ENCODE measurements at places on chromosomes 11 and 22. TPM values are rescaled to one million over a fixed set of nuclear protein-coding genes. Genes with fewer than 3 reads are reported as not detected.

BRD1 gene
- 49.4 TPM for total RNA-seq

P4HA3 gene
- not detected for total RNA-seq

HMGXB4 gene
- total RNA-seq = 17.9 TPM

PARVB gene
- total RNA-seq = 4.8 TPM

C11orf42 gene
- not detected for total RNA-seq

TEX54 gene
- total RNA-seq = not detected

OR2AG1 gene
- total RNA-seq = not detected

RASGRP2 gene
- 9.1 TPM for total RNA-seq

OR52E8 gene
- total RNA-seq = not detected

APOA1 gene
- 0.87 TPM for total RNA-seq

DNAJB7 gene
- total RNA-seq = not detected

GRCh38 chr22:23622634-23623033 is 9.5 kb downstream of the DRICH1 start:
- no peaks in the 10 kb centered on the region for H3K27me3 ChIP-seq
- no peaks in the 10 kb centered on the region for H3K4me1 ChIP-seq
- no peaks in the 10 kb centered on the region for H3K36me3 ChIP-seq
- H3K4me3 ChIP-seq = no peak overlapping the region
- no peak for DNase-seq

DNA sequence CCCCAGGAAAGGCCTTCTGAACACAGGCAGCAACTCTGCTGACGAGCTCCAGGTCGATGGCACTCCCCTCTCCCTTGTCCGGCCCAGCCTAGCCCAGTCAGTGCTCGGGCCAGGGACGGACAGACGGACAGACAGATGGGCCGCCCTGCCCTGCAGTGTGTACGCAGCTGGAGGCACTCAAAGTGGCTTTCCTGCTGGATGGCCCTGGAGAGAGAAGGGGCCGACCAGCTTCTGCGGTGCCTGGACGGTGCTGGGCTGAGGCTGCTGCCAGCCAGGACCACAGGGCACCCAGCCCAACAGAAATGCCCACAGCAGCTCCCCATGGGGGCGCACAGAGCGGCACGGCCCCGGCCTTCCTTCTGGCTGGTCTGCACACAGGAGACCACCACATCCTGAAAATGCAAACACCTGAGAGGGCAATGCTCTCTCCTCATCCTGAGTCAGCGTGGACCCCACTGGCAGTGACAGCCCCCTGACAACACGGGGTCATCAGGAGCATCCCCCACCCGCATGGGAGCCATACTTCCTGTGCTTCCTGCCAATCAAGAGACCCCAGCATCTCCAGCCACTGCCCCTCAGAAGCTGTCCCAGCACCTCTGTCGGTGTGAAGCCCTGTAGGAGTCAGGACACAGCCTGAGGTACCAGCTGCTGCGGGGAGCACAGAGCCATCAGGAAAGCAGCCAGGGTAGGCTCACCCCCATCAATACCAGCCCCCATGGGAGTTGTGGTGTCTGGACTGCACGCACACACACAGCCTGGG is 692 bp upstream of the MOB2 start:
- H3K27me3 ChIP-seq = no peaks in the 10 kb centered on the region
- peak overlapping the region; percentile 84 for H3K27ac ChIP-seq
- H3K4me3 ChIP-seq = no peak overlapping the region
- no peaks in the 10 kb centered on the region for H3K36me3 ChIP-seq
- H3K4me1 ChIP-seq = peaks cover 70% of the 10 kb centered on the region
- no peak for DNase-seq

DNA sequence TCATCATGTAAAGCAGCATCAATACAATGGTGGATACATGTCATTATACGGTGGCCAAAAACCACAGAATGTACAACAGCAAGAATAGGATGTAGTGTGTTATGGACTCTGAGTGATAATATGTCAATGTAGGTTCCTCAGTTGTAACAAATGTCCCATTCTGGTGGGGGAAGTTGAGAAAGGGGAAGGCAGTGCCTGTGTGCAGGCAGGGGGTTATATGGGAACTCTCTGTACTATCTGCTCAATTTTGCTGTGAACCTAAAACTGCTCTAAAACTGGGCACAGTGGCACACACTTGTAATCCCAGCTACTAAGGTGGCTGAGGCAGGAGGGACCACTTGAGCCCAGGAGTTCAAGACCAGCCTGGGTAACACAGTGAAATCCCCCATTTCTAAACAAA is 5.9 kb downstream of the CHKA start:
- H3K4me1 ChIP-seq = peaks cover 75% of the 10 kb centered on the region
- no peak for DNase-seq
- H3K27me3 ChIP-seq = no peaks in the 10 kb centered on the region
- H3K4me3 ChIP-seq = no peak overlapping the region
- H3K27ac ChIP-seq = peak overlapping the region; percentile 100

GRCh38 chr11:65766535-65766934 is 14.2 kb downstream of the AP5B1 start:
- no peak for DNase-seq
- H3K27me3 ChIP-seq = no peaks in the 10 kb centered on the region
- H3K27ac ChIP-seq = no peak overlapping the region
- no peaks in the 10 kb centered on the region for H3K36me3 ChIP-seq
- no peak overlapping the region for H3K4me3 ChIP-seq

DNA sequence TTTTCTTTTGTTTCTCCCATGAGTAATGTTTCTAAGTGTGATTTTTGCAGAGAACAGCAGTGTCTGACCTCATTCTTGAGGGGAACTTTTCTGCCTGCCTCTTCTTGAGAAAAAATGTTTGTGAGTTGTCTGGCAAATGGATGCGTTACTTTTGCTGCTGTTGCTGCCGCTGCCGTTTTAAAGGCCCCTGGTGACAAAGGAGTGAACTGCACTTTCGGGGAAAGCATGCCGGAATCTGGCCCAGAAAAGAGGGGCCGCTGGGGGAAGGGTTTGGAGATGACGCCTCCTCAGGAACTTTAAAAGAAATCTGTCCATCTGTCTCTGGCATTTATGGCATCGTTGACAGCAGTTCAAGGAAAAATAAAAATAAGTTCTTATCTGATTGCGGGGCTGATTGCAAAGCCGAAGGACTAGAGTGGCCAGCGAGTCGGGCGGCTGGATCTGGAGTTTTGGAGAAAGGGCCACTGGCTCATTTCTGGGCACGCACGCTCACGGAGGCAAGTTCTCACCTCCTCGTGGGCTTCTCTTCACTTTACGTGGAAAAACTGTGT is 16.5 kb downstream of the ZBTB16 start:
- H3K4me1 ChIP-seq = peaks cover 99% of the 10 kb centered on the region
- peaks cover 16% of the 10 kb centered on the region for H3K36me3 ChIP-seq

GRCh38 chr11:131370090-131370751 is at the start of gene NTM:
Gene NTM (plus strand): TSS chr11:131370615.
- H3K36me3 ChIP-seq = no peaks in the 10 kb centered on the region
- H3K4me3 ChIP-seq = peak within 1 kb of the TSS; percentile 28
- no peaks in the 10 kb centered on the region for H3K4me1 ChIP-seq
- DNase-seq = peak; percentile 44
- H3K27me3 ChIP-seq = peaks cover 33% of the 10 kb centered on the region
- H3K27ac ChIP-seq = no peak within 1 kb of the TSS

- no peaks in the 10 kb centered on the region for H3K27me3 ChIP-seq
- no peaks in the 10 kb centered on the region for H3K4me1 ChIP-seq
- H3K4me3 ChIP-seq = no peak overlapping the region
- H3K27ac ChIP-seq = no peak overlapping the region
- DNase-seq = no peak
- no peaks in the 10 kb centered on the region for H3K36me3 ChIP-seq
Measured at GRCh38 chr11:123841174-123841573, 35.0 kb upstream of the OR6M1 start.

- H3K36me3 ChIP-seq = no peaks in the 10 kb centered on the region
- H3K4me3 ChIP-seq = peak overlapping the region; percentile 82
- peak overlapping the region; percentile 2 for H3K27ac ChIP-seq
- DNase-seq = no peak
- H3K4me1 ChIP-seq = peaks cover 47% of the 10 kb centered on the region
Measured at GRCh38 chr11:110713449-110713776, 1.2 kb upstream of the ARHGAP20 start.

DNA sequence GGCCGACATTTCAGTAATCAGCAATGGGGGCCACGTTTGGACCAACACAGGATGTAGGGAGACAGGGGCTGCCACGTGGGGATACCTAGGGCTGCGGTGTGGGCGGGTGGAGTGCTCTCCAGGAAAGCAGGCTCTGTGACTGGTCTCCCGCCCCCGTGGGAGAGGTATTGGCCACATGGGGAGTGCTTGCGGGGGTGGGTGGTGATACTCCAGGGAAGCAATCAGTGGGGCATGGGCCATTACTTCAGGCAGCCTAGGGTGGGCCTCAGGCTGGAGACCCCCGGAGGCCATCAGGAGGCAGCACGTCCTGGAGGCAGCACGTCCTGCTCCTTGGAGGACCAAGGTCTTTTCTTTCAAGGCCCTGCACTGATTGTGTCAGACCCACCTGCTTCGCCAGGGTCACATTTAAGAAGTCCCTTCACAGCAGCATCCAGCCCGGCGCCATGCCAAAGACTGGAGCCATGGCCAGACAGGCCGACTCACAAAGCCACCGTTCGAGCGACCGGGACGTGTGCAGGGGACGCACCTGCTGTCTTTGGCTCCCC is 3.0 kb upstream of the MUC2 start:
- no peaks in the 10 kb centered on the region for H3K27me3 ChIP-seq
- H3K4me1 ChIP-seq = peaks cover 5% of the 10 kb centered on the region
- H3K36me3 ChIP-seq = no peaks in the 10 kb centered on the region

- H3K27ac ChIP-seq = no peak overlapping the region
- no peak overlapping the region for H3K4me3 ChIP-seq
- no peak for DNase-seq
- peaks cover 6% of the 10 kb centered on the region for H3K27me3 ChIP-seq
- H3K36me3 ChIP-seq = no peaks in the 10 kb centered on the region
- no peaks in the 10 kb centered on the region for H3K4me1 ChIP-seq
Measured at GRCh38 chr22:27019827-27020226, 362.4 kb downstream of the MIAT start.

DNA sequence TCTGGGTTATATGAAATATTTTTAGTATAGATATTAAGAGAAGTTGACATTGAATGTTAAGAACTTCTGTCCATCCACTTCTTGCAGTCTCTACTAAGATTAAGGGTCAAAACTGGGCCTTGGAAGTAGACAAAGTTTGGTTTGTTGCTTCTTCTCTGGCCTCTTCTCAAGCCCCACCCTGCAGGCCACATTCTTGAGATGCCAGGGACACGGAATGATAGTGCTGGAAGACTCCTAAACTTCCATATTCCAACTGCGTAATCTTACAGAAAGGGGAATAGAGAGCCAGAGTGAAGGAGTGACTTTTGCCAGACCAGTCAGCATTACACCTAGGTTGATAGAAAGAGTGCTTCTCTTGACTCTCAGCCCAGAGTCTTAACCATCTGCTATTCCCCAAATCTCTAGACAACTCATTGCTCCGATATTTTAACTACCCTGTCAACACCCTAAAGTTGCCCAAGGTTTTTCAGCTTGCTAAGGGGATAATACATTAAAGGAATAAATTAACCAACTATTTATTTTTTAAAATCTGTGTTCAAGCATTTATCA is 136.4 kb upstream of the SYN3 start:
- no peak overlapping the region for H3K27ac ChIP-seq
- no peak overlapping the region for H3K4me3 ChIP-seq
- no peak for DNase-seq
- no peaks in the 10 kb centered on the region for H3K36me3 ChIP-seq
- H3K27me3 ChIP-seq = no peaks in the 10 kb centered on the region
- no peaks in the 10 kb centered on the region for H3K4me1 ChIP-seq

GRCh38 chr11:34274712-34275398 is 83.0 kb downstream of the ABTB2 start:
- no peak overlapping the region for H3K4me3 ChIP-seq
- H3K27ac ChIP-seq = peak overlapping the region; percentile 70
- peaks cover 5% of the 10 kb centered on the region for H3K4me1 ChIP-seq
- H3K27me3 ChIP-seq = no peaks in the 10 kb centered on the region

DNA sequence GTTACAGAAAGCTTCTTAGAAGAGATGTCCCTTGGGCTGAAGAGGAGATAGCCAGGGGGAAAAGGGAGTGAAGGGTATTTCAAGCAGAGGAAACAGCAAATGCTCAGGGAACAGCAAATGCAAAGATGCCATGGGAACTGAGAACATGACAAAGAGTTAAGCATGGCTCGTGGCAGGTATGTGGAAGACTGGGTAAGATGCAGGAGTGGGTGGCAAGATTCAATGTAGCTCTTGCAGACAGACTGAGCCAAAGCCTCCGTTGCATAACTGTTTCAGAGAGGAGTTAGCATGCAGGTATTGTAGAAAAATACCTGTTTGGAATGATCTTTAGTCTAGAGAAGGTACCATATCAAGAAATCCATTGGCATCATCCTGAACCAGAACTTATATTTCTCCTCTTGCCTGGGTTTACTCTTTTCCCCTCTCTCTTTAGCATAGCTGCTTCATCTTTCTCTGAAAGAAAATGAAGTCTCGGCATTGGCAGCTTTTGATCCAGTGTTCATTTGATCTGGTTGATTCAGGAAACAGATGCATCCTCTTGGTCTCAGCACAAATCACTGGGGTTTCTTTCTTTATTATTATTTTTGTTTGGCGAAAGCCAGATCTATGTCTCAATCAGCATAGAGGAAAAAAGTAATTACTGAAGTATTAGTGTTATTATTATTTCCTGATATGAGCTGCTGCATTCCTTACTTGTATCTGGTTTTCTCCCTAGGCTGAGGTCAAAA is 41.7 kb upstream of the NUP160 start:
- H3K4me1 ChIP-seq = no peaks in the 10 kb centered on the region
- no peaks in the 10 kb centered on the region for H3K27me3 ChIP-seq
- no peak overlapping the region for H3K4me3 ChIP-seq

DNA sequence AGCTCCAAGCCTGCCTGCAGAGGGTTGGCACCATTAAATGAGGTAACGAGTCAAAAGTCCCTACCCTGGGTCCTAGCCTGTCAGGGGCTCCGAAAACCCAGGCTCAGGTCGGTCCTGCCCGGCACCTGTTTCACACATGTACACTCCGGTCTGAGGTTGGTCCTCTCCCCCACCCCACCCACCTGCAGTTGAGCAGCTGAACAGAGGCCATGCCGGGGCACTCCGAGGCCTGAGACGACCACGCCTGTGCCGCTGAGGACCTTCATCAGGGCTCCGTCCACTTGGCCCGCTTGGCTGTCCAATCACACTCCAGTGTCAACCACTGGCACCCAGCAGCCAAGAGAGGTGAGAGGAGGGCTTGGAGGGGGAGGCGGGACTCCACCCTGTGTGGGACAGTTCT is 1.6 kb downstream of the TSSC4 start:
- H3K27me3 ChIP-seq = no peaks in the 10 kb centered on the region
- H3K4me3 ChIP-seq = peak overlapping the region; percentile 82
- peaks cover 35% of the 10 kb centered on the region for H3K4me1 ChIP-seq
- H3K36me3 ChIP-seq = peaks cover 40% of the 10 kb centered on the region

DNA sequence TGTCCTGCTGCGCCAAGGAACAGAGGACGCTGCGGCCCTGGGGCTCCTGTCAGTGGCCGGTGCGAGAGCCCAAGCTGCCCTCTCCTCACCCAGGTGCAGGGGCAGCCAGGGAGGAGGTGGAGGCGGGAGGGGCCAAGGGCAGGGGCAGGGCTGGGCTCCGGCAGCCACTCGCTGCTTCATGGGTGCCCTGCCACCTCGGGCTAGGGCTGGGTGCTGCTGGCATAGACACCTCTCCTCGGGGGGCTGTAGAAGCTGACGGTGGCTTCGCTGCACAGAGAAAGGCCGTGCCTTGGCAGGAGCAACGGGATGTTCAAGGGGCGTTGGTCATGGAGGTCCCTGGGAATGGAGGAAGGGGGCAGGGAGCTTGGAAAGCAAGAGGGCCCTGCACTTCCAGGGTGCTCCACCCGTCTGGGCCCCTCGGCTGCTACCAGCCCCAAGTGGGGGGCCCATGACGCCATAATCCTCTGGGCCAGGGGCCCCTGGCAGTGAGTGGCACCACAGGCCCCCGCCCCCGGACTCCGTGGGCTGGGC is 1.6 kb upstream of the TBX1 start:
- DNase-seq = no peak
- H3K36me3 ChIP-seq = no peaks in the 10 kb centered on the region
- peaks cover 61% of the 10 kb centered on the region for H3K4me1 ChIP-seq
- H3K4me3 ChIP-seq = no peak overlapping the region
- peaks cover 40% of the 10 kb centered on the region for H3K27me3 ChIP-seq
- H3K27ac ChIP-seq = no peak overlapping the region
